ENCODE measurements at places on chromosomes 6 and 20.
A peak's percentile ranks its signal among the peaks of the same experiment; 100 is the strongest.

GRCh38 chr6:95087394-95088097 is 489.8 kb upstream of the MANEA start:
- peak; percentile 94 for DNase-seq

GRCh38 chr6:3213334-3213695 is 14.1 kb downstream of the TUBB2B start:
- no peak for DNase-seq

DNA sequence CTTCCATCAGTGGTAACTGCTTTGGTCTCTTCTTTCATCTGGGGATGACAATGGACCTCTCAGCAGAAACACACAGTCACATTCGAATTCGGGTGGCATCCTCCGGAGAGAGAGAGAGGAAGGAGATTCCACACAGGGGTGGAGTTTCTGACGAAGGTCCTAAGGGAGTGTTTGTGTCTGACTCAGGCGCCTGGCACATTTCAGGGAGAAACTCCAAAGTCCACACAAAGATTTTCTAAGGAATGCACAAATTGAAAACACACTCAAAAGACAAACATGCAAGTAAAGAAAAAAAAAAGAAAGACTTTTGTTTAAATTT is 6.1 kb downstream of the EDN1 start:
- no peak for DNase-seq

- DNase-seq, result no peak
Measured at GRCh38 chr6:137269347-137269746, 50.2 kb upstream of the IFNGR1 start.

DNA sequence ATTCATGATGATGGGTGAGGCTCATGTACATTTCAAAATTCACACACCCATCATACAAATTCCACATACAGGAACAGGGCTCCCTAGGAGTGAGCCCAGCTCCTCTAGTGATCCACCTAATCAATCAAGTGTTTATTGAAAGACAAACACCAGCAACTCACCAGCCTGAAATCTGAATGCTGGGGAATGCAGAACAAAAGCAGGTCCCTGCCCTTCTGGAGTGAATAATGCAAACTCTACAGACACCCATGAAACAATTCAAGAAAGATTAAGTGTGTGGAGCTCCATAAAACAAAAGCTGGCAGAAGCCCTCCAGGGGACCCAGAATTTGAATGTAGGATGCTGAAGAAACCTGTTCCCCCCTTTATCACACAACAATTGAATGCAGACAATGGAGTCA is 396.7 kb upstream of the JARID2 start:
- no peak for DNase-seq

DNA sequence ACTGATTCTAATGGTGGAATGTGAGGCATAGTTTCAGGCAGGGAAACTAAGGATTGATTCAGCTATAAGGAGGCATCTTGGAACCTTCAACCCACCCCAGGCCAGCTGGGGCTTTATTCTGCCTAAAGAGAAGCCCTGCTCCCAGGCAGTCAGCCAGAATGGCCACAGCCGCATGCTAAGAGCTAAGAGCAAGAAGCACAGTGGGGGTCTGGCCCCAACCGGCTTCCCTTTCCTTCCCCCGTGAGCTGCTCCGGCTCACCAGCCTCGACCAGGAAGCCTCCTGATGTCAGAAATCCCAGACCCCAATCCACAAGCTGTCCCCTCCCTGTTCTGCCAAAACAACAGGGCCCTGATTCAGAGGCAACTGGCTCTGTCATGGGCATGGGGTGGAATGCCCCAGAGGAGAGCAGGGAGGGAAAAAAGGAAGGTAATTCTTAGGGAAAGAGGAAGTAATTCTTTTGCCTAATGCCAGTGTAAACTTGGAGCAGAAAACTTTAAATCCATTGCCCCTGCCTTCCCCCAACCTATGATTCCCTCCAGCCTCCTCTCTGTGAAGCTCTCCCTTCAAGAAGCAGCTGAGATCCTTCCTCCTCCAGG is 6.9 kb downstream of the GRM4 start:
- no peak for DNase-seq

GRCh38 chr6:47187893-47188587 is 121.7 kb downstream of the TNFRSF21 start:
- DNase-seq, result no peak

DNA sequence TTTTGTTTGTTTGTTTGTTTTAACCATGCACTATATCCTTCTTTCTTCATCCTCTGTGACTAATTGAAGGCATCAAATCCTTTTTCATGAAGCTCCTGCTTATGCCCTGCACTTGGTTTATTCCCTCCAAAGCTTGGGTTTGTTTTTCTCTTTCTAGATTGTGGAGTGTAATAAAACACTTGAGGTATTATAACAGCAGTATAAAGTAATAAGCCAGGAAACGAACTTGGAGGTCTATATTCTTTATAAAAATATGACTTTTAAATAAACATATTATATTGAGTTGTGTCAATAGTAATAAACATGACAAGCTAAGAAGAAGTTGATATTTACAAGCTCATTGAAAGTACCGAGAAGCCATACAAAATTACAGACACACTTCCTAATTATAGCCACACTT is 659.4 kb downstream of the RFPL4B start:
- no peak for DNase-seq

DNA sequence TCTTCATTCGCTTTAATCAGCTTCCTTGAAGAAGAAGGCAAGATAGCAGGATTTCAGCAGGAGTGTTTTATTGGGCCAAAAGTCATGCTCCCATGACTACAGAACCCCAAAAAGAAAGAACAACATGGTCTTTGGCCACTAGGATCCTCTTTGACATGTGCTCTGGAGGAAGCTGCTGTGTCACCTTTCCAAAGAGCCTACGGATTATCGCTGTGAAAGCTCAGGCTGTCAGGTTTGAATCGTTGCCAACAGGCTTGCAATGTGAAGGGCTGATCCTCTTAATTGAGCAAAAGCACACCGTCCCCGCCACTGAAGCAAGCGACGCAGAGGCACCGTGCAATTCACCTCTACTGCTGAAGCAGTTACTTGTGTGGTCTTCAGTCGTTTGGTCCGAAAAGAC is 29.0 kb downstream of the MYLIP start:
- peak; percentile 45 for DNase-seq

- no peak for DNase-seq
Measured at GRCh38 chr20:51193066-51193772, 170.3 kb upstream of the KCNG1 start.

GRCh38 chr6:7073821-7074525 is 33.8 kb upstream of the RREB1 start:
- no peak for DNase-seq
